ENCODE measurements at places on chromosomes 16 and 17.

DNA sequence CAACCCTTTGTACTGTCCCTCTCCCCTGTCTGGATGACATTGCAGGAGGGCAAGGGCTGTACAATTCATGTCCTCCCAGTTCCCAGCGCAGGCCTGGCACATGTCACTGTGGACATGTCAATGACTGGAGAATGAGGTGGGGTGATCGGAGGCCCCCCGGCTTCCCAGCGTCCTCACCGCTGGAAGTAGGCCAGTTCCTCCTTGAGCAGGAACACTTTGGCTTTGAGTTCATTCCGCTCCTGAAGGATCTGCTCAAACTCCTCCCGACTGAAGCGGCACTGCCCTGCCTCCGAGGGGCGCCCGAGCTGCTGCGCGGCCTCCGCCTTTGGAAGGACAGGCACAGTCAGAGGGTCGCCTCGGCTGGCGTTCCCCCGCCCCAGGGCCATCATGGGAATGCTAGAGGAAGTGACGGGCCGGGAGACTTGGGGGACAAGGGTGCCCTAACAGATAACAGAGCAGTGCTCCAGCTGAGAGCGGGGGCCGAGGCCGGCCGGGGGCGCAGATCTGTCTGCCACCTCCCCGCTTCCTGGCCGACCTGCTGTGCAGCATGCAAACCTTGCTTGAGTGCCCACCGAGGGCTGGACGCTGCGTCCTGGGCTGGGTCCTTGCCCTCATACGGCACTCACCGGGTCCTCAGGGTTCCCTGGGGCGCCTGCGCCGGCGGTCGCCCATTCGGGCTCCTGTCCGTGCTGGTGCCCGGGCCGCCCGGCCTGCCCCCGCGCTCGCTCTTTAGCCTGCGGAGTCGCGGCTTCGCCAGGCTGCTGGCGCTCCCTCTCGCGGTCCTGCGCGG, 1.3 kb downstream of the RILP start:
- DNase-seq = no peak

- DNase-seq = no peak
These were observed 818 bp downstream of the DNAJC7 start for GRCh38 chr17:42016411-42016831.

GRCh38 chr17:59766491-59766890, 59.0 kb downstream of the VMP1 start:
- DNase-seq = no peak

DNA sequence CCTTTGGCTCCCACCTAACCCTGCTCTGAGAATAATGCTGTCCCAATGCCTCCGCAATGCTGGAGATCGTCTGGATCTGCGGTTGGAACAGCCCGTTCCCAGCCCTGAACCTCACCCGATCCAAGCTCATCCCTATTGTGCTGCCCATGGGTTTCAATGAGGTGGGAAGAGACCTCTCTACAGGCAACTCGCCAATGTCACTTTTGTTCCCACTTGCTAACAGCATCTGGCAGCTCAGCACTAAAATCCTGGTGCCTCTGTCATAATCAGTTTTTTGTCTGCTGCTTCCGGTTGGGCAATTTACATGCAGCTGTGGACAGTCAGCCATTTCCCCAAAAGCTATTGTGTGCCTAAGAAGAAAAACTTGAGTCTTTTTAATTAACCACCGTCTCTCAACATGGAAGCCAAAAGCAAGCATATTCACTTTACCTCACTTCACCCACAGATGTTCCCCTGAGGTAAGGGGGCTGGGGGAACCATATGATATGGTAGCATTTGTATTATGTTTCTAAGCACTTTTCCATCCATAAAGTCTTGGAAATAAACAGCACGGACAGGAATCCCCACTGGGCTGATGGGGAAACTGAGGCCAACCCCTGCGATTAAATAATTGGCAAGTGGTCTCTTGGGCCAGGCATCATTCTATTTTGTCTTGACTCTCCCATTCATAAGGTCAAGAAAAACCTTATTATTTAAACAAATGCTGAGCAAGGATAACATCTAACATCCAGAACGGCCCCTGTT, 159.2 kb upstream of the CDH5 start:
- DNase-seq = no peak

DNA sequence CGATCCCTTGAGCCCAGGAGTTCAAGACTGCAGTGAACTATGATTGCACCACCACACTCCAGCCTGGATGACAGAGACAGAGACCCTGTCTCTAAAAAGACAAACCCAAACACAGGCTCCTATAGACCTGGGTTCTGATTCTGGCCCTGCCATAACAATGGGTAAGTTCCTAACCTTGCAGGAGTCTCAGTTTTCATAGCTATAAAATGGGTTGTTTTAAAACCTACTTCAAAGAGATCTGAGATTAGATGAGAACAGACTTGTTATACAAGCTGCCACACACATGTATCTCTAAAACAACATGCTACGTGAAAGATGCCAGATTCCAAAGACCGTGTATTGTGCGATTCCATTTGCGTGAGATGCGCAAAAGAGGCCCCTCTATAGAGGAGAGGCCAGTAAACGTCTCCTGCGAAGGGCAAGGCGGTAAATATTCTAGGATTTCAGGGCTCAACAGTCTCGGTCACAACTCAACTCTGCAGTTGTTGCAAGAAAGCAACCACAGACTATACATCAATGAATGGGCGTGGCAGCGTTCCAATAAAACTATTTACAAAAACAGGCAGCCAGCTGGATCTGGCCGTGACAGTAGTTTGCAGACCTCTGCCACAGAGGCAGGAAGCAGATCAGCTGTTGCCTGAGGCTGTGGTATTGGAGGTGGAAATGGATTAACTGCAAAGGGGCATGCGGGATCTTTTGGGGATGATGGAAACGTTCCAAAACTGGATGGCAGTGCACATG, 5.9 kb downstream of the CORO7 start:
- DNase-seq = no peak

- DNase-seq = no peak
These were observed 66.9 kb downstream of the SOCS1 start for GRCh38 chr16:11188801-11189740.

DNA sequence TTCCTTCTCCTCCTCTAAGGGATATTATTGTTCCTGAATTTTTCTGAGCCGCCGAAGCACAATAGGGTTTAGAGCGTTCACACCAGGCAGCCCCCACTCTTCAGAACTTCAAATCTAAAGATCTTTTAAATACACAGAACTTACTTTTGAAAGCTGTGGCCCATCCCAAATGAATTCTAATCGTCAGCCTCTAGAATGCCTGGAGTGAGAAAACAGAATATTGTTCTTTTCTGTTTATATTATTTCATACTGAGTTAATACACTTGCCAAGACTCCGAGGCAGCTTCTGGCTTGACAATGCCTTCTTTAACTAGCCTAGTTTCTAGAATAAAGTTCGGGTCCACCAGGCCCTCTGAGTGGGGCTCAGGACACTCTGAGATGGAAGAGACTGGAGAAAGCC, 405.6 kb downstream of the WWOX start:
- DNase-seq = no peak

GRCh38 chr17:50426472-50426782, 409 bp downstream of the ACSF2 start:
- DNase-seq = no peak

DNA sequence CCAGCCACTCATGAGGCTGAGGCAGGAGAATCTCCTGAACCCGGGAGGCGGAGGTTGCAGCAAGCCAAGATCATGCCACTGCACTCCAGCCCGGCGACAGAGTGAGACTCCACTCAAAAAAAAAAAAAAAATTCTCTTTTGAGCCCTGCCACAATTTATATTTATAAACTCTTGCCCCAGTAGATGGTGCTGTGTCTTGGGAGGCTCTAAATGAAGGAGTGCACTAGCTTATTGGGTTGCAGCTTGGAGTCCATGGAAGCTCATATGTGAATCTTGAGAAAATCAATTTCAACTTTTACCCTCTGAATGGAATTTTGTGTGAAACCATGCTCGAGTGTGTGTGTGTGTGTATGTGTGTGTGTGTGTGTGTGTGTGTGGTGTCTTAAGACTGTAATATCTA, 420.1 kb downstream of the HS3ST4 start:
- DNase-seq = no peak

GRCh38 chr16:30724641-30725417, 23.4 kb upstream of the PHKG2 start:
- DNase-seq = no peak

DNA sequence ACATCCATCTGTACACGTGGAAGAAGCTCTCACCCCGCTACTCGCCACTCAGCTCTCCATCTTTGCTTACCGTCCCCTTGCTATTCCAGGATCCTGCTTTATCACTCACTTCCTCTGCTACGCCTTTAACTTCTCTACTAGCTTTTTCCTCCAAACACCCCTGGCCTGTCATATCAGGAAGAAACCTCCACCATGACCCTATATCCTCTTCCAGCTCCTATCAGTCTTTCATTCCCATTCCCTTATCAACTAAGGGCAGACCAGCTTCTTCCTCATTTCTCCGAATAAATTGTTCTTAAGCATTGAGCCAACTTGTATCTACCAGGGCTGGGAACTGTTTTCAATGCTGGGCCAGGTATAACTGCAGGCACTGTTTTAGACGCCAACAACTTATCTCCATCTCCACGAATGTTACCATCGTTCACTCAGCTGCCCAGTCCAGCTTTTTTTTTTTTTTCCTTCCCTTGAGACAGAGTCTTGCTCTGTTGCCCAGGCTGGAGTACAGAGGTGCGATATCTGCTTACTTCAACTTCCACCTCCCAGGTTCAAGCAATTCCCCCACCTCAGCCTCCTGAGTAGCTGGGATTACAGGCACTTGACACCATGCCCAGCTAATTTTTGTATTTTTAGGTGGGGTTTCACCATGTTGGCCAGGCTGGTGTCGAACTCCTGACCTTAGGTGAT, 4.3 kb downstream of the IQCK start:
- no peak for DNase-seq
